AG09319 (cell line): ENCODE measurements at places on chromosomes 7 and 10.

GRCh38 chr10:60908896-60909295 lies 35.1 kb downstream of the RHOBTB1 start:
- DNase-seq, result no peak

GRCh38 chr7:112214268-112214667 lies 7.8 kb downstream of the ZNF277 start:
- DNase-seq, result no peak

GRCh38 chr7:152969335-152969734 lies 209.8 kb downstream of the ACTR3B start:
- no peak for DNase-seq

- DNase-seq, result no peak
Observed at GRCh38 chr10:106959521-106959920, 205.0 kb downstream of the SORCS1 start.

- DNase-seq, result no peak
Observed at GRCh38 chr10:104100795-104101194, 15.1 kb upstream of the COL17A1 start.

- DNase-seq, result no peak
Observed at GRCh38 chr7:26376175-26376917, 84.7 kb downstream of the SNX10 start.
